CD4-positive, alpha-beta T cell treated with Interleukin-6 for 4 hours (primary cell): ENCODE measurements at places on chromosomes 3 and 15.
A peak's percentile ranks its signal among the peaks of the same experiment; 100 is the strongest.

DNA sequence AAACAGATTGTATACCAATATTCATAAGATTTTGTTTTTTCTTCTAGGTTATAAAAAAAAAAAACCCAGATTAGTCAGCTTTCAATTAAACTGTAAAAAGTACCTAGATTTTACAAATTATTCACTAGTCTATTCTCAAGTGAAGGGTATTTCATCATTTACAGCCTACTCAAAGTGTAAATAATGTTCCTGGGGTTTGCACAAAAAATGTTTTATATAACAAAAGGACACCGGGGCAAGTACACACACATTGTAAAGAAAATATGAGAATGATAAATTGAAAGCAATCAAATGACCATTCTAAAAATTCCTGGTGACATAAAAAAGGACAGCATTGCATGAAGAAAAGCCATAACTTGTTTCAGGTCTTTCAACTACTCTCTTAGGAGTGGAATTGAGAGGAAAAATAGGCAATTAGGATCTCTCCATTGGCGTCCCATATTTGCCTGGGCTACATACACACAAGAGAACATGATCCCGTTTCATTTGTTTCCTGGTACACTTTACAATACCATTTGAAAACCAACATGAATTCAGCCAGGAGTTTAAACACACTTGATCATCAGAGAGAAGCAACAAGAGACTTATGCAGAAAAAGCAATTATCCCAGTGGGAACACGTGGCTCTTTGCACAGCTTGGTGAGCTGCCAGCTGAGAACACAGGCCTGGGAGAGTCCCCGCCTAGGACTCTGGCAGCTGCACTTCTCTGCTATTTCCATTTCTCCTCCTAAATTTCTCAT lies 1039.2 kb downstream of the ROBO1 start:
- no peak for DNase-seq

GRCh38 chr15:100463515-100463914 lies 65.2 kb downstream of the CERS3 start:
- DNase-seq: no peak

DNA sequence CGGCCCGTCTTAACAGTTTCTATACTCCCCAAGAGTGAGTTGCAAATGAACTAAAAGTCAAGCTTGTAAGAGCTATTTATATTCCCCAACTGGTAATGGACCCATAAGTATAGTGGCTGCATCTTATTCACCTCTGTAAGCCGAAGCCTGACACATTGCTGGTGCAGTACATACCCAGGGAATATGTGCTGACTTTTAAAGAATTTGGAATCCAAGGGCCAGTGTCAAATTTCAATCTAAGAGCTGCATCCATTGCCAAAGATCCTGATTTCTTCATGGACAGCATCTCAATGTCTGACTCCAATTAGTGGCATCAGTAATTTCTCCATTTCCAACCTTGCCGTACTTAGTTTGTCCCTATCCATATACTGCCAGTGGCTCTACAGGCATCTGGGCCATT lies 42.0 kb downstream of the FRMD4B start:
- no peak for DNase-seq

DNA sequence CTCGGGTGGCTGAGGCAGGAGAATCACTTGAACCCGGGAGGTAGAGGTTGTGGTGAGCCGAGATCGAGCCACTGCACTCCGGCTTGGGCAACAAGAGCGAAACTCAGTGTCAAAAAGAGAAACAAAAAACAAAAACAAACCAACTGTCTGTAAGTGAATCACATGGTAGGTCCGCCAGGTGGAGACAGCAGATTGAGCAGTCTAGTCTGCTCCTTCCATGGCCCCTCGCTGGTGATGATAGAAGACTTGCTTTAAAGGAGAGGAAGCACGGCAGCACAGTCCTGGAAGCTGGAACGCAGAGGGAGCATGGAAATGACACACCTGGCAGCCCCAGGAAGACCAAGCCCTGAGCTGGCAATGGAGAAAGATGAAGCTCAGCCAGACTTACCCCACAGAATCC lies 31.4 kb upstream of the MGLL start:
- no peak for DNase-seq

DNA sequence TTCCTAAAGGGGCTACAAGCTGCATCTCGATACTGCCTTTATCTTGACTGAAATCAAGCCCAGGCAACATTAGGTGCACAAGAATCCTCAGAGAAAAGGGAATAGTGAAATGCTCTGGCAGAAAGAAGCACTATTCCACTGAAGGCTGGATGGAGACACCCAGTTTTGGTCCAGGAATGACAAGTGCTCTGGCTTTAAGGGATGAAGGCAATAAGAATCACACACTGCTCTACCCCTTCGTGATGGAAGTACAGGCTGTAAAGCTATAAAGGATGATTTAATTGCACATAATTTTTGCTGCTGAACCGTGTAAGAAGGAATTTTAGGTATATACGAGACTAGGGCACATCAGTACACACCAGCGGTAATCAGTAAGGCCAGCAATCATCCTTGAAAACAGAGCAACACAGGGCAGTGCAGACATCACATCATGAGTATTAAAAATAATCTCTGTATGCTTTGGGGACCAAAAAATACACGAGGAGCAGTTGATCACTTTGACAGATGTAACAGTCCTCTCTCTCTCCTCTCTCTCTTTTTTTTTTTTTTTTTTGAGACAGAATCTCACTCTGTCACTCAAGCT lies 414.6 kb upstream of the TBL1XR1 start:
- DNase-seq: no peak

DNA sequence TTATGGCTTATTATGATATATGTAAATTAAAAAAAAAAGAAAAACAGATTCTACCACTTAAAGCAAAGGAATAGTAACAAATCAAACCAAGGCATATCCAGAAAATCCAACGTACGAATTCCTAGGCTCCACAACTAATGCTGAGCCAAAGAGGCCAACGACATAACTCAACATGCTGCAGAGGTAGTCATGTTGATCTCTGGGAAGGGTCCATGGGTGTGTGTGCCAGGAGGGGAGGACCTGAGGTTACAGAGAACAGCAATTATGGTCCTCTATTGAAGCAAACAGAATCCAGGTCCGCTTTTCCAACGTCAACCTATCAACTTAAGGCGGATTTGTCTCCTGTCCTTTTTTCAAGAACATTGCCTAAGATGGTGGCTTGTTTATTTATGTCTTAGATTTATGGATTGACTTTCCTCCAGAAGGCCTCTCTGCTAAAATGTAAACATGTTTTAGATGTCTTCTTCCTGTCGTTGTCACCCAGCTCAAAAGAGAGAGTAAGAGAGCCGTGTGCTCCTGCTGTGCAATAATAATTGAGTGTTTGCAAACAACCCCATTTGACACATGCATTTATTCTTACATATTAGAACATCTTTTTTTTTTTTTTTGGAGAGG lies 20.4 kb downstream of the NANOGP8 start:
- no peak for DNase-seq

GRCh38 chr3:34073111-34073510 lies 274.7 kb downstream of the PDCD6IP start:
- no peak for DNase-seq

GRCh38 chr3:15782429-15782828 lies 15.3 kb downstream of the ANKRD28 start:
- DNase-seq: no peak

DNA sequence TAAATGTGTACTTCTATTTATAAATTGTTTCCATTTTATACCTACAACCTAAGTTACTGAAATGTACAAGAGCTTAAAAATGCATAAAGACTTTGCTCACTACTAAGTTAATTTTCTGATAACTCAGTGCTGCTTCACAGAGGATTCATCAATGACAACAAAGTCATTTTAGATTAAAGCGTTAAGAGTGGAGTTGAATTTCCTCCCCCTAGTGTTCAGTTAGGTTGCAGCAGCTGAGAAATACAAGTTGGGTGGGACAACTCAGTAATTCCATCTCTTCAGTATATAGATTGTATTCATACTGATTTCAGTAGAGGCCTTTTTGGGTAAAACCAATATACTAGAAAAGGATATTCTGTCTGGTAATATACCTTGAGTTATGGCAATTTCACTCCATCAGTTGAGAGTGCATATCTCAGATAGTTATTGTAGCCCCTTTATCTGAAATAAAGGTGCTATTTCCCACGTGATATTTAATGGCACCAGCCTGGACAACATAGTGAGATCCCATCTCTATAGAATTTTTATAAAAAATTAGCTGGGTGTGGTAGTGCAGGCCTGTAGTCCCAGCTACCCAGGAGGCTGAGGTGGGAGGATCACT lies 6.9 kb upstream of the RPL35A start:
- DNase-seq: peak; percentile 27

DNA sequence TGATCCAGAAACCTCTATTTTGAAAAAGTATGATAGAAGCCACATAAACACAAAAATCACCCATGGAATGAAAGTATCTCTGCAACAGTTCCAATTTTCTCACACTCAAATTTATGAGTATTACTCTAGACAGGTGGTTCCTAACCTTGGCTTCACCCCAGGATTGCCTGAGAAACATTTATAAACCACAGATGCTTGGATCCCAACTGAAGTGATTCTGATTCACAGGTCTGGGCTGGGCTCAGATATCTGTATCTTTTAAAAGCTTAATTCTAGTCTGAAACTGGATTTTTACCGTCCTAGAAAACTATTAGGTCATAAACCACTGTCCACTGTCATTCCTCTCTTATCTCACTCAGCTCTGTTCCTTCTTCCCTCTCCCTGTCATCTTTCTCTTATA lies 7.4 kb upstream of the SST start:
- no peak for DNase-seq

GRCh38 chr3:99884484-99884883 lies 66.8 kb downstream of the CMSS1 start:
- DNase-seq: no peak

DNA sequence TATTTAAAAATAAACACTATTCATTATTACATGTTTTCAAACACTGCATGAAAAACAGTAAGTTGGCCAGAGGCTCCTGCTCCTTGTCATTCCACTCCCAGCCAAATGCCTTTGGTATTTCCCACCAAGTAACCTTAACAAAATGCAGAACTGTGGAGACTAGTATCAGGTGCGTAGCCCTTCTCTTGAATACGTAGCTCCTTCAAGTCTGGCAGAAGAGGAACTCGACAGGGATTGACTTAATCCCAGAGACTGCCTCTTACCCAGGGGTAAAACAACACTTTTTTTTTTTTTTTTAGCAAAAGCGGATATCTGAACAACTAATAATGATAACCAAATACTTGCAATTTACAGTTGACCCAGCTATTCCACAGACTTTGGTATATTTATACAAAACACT lies 738 bp downstream of the COMMD2 start:
- DNase-seq: no peak

- DNase-seq: no peak
Measured at GRCh38 chr3:30520699-30521098, 85.7 kb upstream of the TGFBR2 start.

DNA sequence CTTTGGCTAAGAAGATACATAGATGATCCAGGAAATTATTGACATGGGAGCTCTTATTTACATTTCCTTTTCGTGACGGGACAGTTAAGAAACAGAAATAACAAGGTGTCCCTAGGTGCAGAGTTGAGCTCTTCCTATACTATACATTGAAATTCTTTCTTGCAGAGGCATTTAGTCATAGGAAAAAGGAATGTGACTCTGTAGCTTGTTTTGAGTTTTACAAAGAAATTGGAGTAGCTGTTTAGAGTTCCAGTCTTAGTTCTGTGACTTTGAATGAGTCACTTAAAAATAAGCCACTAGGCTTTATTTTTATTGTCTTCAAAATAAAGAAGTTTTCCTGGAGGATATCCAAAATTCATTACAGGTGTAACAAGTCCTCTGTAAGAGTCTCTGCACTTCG lies 723.5 kb upstream of the SGO1 start:
- no peak for DNase-seq

GRCh38 chr15:34701536-34701935 lies 53.3 kb downstream of the GJD2 start:
- no peak for DNase-seq

GRCh38 chr15:79372428-79372827 lies 59.7 kb upstream of the MINAR1 start:
- DNase-seq: no peak

DNA sequence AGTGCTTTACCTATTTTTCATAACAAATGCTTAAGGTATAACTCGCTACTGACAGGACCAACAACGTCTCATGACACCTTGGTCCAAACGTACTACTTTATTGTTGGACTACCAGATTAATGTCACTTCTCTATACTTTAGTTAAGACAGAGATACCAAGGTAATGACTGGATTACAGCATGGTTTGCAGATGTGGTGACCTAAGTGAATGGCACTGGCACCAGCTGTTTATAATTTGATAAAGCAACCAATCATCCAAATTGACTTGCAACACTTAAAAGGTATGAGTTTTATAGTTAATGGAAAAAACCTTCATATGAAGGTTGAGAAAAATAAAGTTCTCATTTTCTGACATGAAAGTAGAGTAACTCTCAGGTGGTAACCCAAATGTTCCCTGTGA lies 209.0 kb downstream of the NEK10 start:
- no peak for DNase-seq

DNA sequence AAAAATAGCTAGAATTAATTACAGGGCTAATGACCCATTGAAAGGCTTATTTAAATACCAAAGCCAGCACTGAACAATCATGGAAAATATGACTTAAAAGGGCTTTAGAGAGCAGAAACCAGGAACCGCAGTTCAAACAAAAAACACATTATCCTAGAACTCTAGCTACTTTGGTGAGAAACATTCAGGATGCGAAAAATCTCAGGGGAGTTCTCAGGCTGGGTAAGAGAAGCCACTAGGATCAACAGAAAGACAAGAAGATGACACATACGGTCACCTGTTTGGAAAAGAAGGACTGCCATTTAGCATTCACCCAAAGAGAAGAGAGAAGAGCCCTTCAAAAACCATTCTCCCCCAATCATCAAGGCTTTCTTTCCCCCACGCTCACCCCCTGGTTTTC lies 75.6 kb upstream of the ICE2 start:
- no peak for DNase-seq

- DNase-seq: no peak
Measured at GRCh38 chr3:68070186-68070585, 415.8 kb upstream of the SUCLG2 start.

DNA sequence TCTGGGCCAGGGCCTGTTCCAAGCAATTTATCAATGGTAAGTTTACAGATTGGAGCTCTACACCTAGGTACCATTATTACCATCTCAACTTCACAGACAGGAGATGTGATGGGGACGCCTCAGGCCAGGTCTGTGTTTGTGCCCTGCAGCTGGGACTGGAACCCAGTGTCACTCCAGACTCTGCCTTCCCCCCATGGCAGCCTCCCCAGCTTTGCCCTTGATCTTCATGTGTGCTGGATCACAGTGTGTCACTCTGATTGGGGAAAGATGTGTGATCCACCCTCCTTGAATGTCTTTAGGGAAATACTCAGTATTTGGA lies 59.6 kb downstream of the MGLL start:
- DNase-seq: no peak

DNA sequence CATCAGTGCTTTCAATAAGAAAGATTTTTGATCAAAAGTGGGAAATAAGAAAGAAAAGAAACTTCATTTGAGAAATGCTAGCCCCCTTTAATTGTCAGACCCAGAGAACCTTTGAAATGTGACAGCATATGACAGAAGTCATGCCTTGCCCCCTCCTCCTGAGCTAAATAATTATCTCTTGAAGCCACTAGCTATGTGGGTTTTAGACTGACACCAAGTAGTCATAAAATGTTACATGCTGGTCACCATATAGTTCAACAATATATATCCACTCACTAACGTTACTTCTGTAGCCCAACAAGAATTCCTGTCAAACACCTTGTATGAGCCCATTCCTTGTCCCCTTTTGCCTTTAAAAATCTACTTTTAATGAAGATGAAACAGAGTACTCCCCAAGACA lies 43.1 kb upstream of the AADACL2 start:
- no peak for DNase-seq
